RCC 7860 (cell line): ENCODE measurements at places on chromosomes 12 and 14.

- no peak for DNase-seq
Measured at GRCh38 chr12:116734156-116734768, 3.6 kb downstream of the SPRING1 start.

DNA sequence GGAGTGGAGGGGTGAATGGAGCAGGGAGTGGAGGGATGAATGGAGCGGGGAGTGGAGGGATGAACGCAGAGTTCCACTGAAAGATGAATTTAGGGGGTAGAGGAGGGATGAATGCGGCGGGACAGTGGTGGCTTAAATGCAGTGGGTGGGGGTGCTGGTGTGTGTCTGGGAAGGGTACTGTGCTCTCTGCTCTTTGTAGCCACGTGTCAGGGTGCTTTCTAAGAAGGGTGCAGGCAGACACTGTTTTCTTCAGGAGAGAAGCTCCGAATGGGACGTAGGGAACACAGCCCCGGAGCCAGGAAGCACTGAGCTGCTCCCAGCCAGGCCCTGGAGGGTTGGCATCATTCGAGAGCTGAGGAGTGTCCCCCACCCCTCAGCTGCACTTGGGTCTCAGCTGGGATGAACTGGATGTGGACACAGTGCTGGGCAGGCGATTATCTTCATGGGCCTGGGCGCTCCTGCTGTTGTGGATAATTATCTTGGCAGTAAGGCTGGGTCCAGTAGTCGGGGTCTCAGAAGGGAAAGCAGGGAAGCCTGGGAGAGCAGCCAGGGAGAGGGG lies 9.5 kb upstream of the CEP170B start:
- DNase-seq = no peak

DNA sequence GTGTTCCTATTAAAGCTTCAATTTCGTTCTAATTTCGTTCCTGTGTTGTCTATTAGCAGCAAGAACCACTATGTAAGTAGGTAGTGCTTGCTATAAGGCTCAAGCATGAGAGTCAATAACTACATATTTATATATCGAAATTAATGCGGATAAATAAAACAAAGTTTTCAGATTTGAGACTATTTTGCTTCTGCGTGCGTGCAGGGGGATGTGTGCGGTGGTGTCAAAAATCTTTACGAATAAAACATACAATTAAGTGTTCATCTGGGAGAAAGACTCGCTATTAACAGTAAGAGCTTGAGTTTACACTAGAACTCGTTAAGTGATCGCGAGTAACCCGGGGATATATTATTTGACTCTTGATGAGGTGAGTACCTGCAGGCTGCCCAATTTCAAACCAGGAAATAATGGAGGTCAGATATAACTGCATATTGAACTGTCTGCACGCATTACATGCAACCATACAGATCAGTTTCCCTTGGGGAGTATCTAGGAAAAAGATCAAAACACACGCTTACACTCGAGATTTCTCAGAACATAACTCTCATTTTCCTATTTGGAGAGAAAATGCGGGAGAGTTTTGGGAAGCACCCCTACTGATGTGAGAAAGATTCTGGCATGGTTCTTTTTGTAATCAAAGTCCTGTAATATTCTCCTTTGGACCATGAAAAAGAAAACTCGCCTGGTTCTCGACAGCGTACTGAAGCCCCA lies 813 bp downstream of the TWF1 start:
- DNase-seq = no peak

GRCh38 chr12:32273063-32273522 lies 126.3 kb upstream of the FGD4 start:
- DNase-seq = peak; percentile 7

- DNase-seq = no peak
Measured at GRCh38 chr12:62003701-62004100, 256.5 kb upstream of the USP15 start.

- DNase-seq = no peak
Measured at GRCh38 chr12:24393071-24393470, 443.6 kb upstream of the SOX5 start.

GRCh38 chr12:85325442-85325841 lies 45.4 kb downstream of the ALX1 start:
- no peak for DNase-seq

DNA sequence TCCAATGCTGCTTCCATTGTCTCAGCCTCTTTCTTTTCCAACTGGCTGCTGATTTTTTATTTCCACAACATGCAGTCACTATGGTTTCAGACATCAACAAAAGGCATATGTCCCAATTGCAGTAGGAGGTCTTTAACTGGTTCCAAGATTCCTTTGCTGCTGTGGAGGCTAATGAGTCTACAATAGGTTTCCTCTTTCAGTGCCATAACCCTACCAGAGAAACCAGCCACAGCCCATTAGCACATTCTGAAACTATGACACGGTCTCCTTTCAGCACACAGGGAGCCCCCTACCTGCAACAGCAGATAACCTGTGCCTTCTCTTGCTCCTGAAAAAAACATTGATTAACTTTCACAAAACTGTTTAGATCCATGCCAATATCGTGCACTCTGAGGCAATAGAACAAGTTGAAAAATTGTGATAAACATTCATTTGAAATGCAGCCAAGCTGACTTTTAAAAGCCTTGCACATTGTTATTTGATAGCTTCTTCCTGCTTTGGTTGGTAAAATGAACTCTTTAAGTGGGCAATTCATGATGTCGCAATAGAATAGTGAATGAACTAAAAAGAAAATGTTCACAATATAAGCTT lies 32.4 kb downstream of the PLEKHG7 start:
- DNase-seq = no peak

DNA sequence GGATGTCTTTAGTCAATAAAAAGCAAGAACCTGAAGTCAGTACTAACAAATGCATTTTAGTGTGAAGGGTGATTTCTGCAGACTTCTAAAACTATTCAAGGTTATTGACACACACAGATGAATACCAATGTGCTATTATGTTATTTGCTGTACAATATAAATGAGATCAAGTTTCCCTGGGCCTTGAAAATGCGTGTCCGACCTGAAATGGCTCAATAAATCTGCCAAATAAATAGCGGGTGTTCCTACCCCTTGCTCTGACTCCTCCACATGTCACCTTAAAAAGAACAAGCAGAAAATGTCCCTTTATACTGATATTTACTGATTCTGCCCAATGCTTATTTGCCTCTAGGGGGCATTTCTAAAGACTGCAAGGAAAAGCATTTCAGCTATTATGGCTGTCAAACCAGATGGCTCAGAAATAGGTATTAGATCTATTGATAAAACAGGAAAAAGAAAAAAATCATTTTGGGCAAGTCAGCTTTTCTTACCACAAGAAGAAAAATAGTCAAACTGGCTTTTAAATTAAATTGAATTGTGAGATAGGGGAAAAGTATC lies 367.3 kb upstream of the KITLG start:
- DNase-seq = no peak

GRCh38 chr12:39081910-39082309 lies 176.5 kb upstream of the CPNE8 start:
- no peak for DNase-seq

- DNase-seq = no peak
Measured at GRCh38 chr12:130087222-130087621, 75.0 kb upstream of the FZD10 start.

GRCh38 chr12:4289231-4289878 lies 15.8 kb downstream of the CCND2 start:
- DNase-seq = no peak

DNA sequence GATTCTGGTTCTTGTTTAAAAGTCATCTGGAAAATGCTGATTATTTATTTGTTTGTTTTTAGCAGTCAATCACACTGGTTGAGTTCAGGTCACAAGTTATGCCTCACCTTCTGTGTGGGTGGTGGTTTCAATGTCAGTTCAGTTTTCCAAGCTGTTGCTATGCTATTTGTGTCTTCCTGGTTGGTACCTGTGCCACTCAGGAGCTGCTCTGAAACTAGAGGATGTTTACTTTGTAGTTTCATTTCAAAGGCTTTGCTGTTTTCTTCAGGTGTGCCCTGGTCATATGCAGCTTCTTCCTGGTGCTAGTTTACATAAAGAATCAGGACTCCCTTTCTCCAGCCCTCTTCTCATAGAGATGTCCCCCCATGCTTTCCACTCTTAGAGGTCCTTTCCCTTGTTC lies 75.7 kb upstream of the PPP4R3A start:
- no peak for DNase-seq

DNA sequence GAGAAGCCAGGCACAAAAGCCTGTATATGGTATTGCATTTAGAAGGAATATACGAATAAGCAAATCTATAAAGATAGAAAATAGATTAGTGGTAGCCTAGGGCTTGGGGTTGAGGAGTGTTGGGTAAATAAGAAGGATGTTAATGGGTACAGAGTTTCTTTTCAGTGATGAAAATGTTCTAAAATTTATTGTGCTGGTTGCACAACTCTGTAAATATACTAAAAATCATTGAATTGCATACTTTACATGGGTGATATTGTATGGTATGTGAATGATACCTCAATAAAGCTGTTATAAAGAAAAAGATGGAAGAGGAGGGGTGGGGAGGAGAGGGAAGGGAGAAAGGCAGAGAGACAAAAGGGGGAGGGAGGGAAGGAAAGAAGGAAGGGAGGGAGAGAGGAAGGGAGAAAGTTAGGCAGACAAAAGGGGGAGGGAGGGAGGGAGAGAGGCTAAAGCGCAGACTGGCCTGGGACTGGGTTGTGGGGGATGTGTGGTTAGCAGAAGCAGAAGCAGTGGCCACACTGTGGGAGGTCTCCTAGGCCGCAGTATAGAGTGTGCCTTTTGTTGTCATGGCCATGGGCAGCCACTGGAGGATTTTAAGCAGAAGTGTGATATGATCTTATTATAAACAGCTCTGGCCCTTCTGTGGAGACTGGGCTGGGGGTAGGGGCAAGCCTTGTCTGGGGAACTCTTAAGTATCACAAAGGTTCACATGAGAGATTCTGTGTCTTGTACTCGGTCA lies 73.6 kb upstream of the ELK3 start:
- peak; percentile 20 for DNase-seq

- no peak for DNase-seq
Measured at GRCh38 chr12:50282721-50283228, 545 bp downstream of the LIMA1 start.

DNA sequence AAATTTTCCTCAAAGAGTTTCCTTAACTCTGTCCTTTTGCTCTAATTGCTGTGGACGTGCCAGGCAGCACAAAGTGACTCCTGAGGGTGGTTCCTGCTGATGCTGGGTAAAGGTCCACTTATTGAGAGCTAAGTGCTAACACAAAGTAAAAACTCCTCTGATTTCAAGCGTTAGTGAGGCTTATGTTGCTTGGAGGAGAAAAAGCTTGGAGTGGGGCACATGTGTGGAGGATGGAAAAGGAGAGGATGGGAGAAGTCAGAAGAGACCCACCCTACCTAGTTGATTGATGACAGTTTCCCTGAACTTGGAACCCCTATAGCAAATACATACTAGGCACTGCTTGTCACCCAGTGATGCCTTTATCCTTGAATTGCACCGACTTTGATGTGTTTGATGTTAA lies 10.1 kb upstream of the SLC11A2 start:
- no peak for DNase-seq

DNA sequence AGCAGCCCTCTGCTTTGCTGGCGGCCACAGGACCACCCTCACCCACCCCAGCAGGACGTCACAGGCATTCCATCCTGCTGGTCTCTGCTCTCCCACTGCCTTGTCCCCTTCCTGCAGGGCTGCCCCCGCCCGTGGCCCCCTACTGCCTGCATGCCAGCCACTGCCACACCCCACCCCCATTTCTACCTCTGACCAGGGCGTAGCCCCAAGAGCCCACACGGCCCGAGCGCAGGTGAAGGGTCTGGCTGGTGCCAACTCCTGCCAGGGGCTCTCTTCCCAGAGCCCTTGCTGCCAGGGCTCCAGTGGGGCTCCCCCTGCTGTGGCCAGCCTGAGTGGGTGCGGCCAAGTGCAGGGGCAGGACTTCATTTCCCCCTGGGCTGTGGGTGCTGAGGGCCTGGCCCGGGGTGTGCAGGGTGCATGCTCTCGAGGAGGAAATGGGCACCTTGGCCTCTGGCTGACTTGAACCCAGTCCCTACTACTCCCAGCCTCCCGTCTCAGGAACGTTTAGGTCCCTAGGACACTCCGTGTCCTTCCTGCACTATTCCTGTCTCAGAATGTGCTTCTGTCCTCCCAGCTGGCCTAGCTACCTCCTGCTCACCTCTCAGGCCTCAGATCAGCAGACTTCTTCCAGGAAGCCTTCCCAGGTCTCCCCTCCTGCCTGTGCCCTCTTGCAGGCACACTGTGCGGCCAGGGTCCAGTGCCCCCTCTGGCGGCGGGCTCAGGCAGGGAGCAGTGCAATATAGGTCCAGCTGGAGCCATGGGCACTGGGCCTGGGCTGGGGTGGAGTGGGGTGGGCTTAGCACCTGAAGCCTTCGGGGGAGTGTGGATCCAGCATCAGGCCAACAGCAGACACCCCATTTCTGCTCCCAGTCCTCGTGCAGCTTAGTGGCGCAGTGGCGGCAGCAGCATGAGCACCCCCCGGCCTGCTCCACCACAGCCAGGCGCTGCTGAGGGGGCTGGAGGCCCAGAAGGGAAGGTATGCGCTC lies 1.4 kb downstream of the LBHD2 start:
- DNase-seq = no peak

DNA sequence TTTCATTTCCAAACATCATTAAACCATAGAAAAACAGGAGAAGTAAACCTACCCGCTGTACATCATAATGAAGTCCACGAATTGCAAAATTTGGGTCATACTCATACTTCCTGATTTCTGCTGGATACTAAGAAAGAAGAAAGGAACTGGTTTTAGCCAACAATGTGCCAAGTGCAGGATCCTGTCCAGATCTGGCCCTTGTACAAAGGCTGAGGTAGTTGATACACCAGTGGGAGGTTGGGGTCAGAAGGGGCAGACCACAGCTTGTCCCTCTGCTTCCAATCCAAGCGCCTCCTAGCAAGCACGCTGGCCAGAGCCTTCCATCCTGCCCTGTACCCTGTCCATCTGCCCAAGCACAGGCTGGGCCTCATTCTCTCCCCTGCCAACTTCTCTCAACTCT lies 34.2 kb downstream of the NT5DC3 start:
- DNase-seq = no peak

DNA sequence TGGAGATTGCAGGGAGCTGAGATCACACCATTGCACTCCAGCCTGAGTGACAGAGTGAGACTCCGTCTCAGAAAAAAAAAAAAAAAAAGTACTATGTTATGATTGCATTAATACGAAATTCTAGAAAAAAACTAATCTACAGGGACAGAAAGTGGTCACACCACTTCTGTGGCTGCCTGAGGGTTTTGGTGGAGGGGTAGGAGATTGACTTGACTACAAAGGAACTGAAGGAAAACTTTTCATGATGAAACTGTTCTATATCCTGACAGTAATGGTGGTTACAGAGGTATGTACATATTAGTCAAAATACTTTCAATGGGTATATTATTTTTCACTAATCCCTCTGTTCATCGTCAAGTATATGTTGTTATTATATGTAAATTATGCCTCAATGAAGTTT lies 42.1 kb downstream of the FOXN3 start:
- no peak for DNase-seq
